Stimulated activated CD4-positive, alpha-beta T cell treated with anti-CD3 and anti-CD28 coated beads, Interleukin-1b, Interleukin-23, amount 100 ng/mL, for 1 hour (primary cell): ENCODE measurements at places on chromosomes 2 and 18.

- no peak for DNase-seq
Observed at GRCh38 chr2:215949991-215950404, 63.4 kb downstream of the MREG start.

- no peak for DNase-seq
Observed at GRCh38 chr2:128807317-128807716, 488.6 kb upstream of the HS6ST1 start.

DNA sequence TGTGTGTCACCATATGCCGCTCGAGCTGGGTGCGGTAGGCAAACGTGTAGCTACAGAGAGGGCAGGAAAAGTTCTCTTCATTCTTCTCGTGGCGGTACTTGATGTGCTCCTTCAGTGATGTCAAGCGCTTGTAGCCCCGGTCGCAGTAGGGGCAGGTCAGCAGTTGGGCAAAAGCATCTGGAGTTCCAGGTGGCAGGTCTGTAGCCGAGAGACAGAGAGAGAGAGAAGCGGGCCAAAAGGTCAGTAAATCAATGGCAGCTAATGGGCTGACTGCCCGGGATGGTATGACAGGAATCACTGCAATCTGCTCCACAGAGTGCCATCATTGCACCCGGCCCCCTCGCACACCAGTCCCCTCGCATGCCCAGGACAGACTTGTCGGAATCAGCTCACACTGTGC is 116.0 kb downstream of the ZEB2 start:
- DNase-seq, result no peak

GRCh38 chr18:6557057-6557769 is 142.5 kb upstream of the L3MBTL4 start:
- DNase-seq, result no peak

- DNase-seq, result no peak
Observed at GRCh38 chr2:56231361-56231760, 47.6 kb downstream of the CCDC85A start.

DNA sequence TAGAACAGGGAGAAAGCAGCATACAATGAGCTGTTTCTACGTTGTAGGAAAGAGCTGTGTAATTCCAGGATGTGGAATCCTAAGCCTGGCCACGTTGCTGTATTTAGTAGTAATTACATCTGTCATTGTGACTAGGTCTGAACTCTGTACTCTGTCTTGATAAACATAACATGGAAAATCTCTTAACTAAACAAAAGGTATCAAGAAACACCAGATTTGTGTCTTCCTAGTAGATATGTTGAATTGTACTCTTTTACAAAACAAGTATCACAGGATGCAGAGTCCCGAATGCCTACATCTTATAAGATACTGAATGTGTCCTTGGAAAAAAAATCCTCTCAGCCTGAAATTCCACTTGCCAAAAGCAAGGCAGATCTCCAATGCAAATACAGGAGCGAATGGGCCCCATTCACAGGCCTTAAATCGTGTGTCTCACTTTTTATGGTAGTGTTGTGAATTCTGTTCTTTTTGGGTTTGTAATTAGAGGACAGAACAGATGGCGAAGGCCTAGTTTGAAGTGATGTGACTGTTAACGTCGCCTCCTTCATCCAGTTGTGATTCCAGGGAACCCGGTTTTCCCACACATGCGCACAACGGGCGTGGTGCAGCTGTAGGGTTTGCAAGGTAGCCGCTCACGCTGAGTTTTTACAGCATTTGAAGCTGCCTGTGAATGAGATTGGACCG is 246.5 kb downstream of the GBX2 start:
- DNase-seq, result no peak

DNA sequence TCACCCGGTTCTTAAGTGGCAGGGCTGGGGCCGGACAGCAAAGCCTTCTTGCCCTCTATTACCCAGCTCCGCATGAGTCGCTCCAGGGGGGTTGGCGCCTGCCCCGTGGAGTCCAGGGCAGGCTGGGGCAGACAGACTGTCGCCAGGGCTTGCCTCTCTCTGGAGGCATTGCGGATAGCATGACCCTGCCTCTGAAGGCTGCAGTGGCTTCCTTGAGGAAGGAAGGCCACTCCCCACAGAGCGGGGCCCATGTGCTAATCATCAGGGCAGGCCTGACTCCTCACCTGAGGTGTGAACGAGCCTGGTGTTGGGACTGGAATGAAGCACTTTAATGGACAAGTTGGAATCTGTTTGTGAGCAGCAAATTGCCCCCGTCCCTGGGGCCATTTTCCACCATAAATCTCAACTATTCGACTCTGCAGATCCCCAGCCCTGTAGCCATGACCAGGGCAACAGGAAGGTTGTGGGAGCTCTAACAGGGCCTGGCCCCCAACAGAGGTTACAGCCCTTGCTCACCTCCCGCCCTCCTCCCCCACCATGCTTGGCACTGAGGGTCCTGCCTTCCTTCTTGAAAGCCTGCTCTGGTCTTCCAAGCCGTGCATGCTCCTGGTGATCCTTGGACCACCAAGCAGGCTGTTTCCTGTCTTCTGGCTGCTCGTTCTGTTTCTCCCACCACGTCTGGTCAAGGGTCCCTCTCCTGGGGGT is 144.9 kb upstream of the HAAO start:
- no peak for DNase-seq
